ENCODE measurements at places on chromosomes 12 and 14.

DNA sequence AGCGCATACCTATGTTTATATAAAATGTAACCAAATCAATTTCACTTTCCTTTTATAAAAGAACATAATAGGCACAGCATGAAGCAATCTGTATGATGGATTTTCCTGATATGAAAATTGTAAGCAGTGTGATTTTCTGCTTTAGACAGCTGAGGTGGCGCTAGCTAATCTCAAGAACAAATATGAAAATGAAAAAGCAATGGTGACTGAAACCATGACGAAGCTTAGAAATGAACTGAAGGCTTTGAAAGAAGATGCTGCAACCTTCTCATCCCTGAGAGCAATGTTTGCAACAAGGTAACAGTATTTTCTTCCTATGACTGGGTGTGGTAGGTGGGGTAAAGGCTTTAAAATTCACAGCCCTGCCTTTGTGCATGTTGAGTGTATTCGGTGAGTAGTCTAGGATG lies 65.0 kb upstream of the FGD4 start:
- no peak for DNase-seq

DNA sequence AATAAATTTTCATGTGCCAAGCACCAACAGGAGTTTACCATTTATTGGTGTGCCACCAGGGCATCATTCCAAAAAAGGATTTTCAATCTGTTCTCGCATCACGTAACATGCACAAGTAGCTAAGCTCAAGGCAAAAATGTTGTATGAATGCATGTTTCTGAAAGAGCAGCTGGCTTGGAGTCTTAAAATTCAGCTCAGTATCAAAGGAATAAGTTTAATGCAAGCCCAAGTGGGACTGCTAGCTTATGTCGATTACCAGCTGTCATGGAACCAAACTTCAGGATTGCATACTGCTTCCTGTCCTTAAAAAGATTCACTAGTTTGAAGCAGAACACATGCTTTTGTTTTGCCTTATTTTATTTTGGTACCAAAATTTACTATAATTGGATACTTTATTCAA lies 437.0 kb downstream of the FSCB start:
- DNase-seq = no peak

DNA sequence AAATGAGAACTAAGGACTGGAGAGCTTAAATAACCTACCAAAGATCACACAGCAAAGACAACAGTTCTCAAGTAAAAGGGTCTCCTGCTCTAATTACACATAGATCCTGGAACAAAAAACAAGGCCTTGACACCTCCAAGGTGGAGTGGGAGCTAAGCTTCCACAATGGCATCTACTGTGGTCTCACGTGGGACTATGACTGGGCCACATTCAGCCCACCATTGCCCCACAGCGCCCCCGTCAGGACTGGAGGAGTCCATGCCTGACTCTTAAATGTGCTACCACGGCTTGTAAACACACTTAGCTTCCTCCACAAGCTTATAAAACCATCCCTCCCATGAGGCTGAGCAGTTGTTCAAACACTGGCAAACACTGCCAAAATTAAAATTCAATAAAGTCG lies 88.5 kb downstream of the GCH1 start:
- no peak for DNase-seq

- no peak for DNase-seq
Measured at GRCh38 chr14:40402957-40403356, 970.7 kb upstream of the FBXO33 start.

DNA sequence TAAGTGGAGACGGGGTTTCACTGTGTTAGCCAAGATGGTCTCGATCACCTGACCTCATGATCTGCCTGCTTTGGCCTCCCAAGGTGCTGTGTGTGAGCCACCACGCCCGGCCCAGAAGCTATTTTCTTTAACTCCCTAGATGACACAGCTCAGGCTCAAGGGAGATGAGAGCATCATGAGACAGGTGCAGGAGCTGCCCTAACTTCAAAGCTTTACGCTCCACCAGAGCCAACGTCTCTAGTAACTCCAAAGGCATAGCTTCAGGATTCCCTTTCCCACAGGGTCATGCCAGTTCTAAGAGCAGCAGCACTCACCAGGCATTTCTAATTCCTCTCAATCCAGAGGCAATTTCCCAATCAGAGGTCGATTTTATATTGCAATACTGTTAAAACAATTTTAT lies 21.0 kb downstream of the NDUFA12 start:
- DNase-seq = no peak

GRCh38 chr14:90905531-90905930 lies 89.3 kb upstream of the TTC7B start:
- no peak for DNase-seq

- no peak for DNase-seq
Measured at GRCh38 chr14:105911006-105911847, 384.8 kb downstream of the TMEM121 start.

- DNase-seq = no peak
Measured at GRCh38 chr12:107493135-107493494, 192.5 kb upstream of the PWP1 start.

DNA sequence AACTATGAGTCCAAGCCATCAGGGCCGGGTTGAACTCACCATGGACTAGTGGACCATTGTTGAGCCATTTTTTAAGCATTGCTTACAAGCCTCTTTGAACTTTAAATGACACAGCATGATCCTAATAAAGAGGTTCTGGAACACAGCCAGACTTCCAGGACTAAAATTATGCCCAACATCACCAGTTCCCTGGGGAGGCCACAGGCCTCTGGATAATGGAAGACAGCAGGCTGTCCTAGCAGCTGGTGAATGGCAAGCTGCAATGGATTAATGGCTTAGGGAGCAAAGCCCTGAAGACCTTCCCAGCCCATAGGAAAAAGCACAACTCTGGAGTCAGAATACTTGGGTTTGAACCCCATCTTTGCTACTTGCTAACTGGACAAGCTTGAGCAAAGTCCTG lies 71.3 kb downstream of the FLRT2 start:
- no peak for DNase-seq

DNA sequence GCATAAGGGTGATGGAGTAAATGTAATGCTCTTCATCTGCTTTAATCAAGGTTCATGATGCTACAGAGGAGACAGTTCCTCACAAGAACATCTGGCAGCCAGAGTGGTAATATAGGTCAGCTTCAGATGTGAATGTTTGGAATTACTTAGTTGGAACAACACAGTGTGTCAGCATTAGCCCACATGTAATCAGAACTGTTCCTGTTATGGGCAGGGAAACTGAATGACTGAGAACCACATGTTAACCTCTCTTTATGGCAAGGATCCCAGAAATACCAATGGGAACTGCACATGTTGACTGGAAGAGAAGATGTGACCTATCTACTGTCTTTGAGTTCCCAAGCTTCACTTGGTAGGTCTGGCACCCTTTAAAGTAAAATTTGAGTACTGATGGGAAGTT lies 390.1 kb upstream of the PDE3A start:
- DNase-seq = no peak

GRCh38 chr12:83904175-83904574 lies 1008.4 kb downstream of the SLC6A15 start:
- no peak for DNase-seq

DNA sequence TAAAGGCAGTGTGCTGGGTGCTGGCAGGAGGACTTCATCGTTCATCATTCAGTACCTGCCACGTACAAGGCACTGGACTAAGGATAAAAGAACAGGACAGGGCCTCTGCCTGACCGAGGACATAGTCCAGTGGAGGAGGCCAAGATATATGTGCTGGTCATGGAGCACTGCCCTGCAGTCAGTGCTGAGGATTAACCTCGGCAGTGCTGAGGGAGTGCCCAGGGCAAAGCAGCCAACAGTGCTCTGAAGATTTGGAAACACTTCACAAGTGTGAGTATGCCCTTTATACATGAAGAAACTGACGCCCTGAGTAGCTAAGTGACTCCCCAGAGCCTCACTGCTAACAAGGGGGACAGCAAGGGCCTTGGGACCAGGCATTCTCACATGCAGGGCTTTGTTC lies 71.4 kb upstream of the RFX4 start:
- no peak for DNase-seq

GRCh38 chr12:124224535-124225110 lies 70.3 kb upstream of the RFLNA start:
- no peak for DNase-seq

All from progenitor cell of endocrine pancreas (in vitro differentiated cells).